Suprapubic skin (tissue), 4 donors: ENCODE measurements at places on chromosomes 13 and 19.
A peak's percentile ranks its signal among the peaks of the same experiment; 100 is the strongest.

DNA sequence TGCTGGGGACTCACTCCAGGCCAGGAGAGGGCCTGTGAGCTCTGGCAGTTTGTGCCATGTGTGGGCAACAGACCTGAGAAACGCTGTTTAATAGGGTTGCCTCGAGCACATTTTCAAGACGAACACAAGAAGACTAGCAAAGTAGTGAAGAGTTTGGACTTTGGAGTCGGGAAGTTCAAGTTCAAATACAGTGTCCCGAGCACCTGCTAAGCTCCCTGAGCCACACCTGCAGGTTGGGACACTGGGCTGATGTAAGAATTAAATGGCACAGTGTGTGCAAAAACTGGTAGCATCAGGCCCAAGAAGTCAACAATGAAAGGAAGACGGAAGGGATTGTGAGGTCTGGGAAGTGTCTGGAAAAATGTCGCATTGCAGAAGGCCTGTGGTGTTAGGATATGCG lies 112.8 kb upstream of the PABPC3 start:
- DNase-seq, result no peak

DNA sequence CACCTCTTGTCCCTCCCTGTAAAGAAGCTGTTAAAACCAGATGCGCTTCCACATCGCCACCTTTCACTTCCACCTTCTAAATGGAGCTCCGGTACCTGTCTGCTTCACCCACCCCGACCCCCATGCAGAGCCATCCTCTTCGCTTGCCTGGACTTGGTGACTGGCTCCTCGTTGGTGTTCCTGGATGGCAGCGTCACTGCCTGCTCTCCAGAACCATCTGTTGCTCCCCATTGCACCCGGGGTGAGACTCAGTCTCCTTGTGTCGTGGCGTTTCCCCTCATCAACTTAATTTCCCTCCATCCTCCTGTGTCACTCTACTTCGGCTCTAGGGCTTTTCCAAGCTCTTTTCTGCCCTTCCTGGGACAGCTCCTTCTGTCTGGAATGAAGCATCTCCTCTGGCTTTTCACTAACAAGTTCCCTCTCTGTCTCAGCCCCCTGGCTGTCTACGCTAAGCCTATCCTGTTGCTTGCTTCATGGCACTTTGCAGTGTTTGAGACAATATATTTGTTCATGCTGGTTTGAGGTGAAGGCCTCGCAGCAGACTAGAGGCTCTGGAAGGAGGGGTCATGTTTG lies 10.3 kb downstream of the CEBPG start:
- peak; percentile 42 for DNase-seq

- DNase-seq, result peak; percentile 84
Measured at GRCh38 chr19:46990991-46991676, 28.5 kb upstream of the NPAS1 start.

DNA sequence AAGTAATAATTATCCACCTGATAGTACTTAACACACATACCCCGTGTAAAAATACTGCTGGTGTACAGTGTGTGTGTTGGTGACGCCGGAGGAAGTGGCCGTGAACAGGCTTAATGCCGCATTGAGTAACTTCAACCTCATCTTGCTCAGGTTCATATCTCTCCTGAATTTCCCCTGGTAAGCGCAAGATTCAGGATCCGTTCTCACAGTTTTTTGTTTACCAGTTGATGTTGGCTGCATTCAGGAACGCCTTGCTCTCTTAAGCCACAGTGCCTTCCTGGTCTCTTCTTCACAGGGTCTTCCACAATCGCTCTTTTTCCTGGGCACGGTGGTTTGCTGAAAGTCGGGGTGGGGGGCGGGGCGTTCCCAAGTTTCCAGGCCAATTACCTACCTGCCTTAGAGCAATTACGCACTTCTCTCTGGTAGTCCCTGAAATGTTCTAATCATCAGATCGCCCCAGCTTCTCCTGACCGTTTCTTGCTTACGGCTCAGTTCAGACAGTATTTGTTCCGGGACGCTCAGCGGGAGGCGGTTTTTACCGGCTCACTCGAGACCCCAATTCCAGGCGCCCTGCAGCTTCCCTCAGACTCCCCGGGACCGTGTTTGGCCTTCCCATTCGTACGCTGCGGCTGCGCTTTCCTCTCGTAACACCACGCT lies 706 bp upstream of the DNAJC3 start:
- no peak for DNase-seq

DNA sequence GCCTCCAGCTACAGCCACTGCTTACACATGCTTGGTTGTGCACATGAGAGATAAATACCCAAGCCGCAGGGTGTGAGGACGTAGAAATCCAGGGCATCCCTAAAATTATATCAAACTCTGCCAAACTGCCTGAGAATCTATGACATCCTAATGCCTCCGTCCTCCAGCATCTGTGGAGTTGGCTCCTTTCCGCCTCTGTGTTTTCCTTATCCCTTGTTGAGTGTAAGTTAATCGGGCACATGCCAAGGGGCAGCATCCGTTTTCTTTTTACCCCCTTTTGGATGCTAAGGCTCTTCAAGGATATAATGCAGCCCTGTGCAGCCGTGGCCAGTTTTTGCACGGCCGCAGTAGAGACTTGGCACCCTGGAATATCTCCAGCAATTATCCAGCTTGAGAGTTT lies 66.5 kb downstream of the COL4A2 start:
- no peak for DNase-seq

GRCh38 chr19:46607448-46607841 lies 6.3 kb downstream of the CALM3 start:
- DNase-seq, result peak; percentile 48

GRCh38 chr19:2590630-2591399 lies 111.7 kb downstream of the GNG7 start:
- DNase-seq, result no peak
